Amniotic stem cell (primary cell): ENCODE measurements at places on chromosomes 5 and 9.

GRCh38 chr9:3879315-3879714 lies 353.5 kb upstream of the RFX3 start:
- no peak for DNase-seq

GRCh38 chr5:141779503-141779973 lies 97.5 kb upstream of the ARAP3 start:
- DNase-seq: no peak

GRCh38 chr5:76600716-76601115 lies 22.5 kb downstream of the F2RL2 start:
- DNase-seq: no peak

DNA sequence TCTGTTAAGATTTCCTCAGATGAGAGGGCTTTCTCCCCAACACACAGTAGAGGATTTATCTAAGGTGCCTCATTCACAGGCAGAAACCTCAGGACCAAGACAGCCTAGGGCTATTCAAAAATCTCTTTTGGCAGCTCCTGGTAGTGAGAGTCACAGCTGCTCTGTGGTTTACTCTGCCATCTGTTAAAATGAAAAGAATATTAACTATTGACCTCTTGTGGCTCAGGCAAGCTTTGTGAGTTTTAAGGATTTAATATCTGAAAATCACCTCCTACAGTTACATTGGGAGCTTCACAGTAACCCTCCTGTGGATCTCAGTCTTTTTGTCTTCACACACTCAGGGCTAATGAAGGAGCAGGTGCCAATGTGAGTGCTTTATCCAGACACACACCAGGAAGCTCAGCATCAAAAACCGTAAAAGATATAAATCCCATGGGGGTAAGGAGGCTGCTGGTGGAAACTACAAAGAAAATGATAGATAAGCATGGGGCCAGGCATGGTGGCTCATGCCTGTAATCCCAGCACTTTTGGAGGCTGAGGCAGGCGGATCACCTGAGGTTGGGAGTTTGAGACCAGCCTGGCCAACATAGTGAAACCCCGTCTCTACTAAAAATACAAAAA lies 29.7 kb downstream of the PPP1R2B start:
- DNase-seq: no peak

DNA sequence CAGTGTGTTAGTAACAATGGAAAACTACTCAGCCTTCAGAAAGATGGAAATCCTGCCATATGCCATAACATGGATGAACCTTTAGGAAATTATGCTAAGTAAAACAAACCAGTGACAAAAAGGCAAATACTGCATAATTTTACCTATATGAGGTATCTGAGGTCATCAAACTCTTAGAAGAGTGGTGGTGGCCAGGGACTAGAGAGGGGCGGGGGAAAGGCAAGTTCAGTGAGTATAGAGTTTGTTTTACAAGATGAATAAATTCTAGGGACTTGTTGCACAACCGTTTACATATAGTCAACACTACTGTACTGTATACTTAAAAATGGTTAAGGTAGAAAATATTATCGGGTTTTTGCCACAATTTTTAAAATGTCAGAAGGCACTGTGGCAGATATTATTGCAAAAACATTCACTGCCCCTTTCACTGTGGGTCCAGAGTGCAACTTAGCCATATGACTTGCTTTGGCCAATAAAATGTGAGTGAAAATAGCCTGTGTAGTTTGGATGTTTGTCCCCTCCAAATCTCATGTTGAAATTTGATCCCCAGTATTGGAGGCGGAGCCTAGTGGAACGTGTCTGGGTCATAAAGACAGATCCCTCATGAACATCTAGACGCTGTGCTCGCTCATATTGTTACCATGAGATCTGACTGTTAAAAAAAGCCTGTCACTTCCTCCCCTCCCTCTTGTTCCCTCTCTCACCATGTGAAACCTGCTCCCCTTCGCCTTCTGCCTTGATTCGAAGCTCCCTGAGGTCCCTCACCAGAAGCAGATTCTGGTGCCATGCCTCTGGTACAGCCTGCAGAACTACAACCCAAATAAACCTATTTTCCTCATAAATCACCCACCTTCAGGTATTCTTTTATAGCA lies 9.5 kb downstream of the ZNF367 start:
- DNase-seq: no peak

DNA sequence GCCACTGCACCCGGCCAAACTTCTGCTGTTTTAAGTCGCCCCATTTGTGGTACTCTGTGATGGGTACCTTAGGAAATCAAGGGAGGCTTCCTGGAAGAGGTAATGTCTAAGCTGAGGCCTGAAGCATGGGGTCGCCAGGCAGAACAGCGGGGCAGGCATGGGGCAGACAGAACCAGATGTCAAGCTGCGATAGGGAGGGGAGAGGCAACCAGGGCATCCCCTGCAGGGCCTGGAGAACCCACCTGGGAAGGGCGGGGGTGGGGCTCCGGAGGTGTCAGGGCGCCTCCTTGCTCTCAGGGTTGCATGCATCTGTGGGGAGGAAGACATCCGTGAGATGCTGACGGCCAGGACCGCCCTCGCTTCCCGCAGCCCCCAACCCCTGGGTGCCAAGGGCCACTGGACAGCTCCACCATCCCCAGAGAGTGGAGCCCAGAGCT lies 2.8 kb downstream of the LCN15 start:
- DNase-seq: no peak

DNA sequence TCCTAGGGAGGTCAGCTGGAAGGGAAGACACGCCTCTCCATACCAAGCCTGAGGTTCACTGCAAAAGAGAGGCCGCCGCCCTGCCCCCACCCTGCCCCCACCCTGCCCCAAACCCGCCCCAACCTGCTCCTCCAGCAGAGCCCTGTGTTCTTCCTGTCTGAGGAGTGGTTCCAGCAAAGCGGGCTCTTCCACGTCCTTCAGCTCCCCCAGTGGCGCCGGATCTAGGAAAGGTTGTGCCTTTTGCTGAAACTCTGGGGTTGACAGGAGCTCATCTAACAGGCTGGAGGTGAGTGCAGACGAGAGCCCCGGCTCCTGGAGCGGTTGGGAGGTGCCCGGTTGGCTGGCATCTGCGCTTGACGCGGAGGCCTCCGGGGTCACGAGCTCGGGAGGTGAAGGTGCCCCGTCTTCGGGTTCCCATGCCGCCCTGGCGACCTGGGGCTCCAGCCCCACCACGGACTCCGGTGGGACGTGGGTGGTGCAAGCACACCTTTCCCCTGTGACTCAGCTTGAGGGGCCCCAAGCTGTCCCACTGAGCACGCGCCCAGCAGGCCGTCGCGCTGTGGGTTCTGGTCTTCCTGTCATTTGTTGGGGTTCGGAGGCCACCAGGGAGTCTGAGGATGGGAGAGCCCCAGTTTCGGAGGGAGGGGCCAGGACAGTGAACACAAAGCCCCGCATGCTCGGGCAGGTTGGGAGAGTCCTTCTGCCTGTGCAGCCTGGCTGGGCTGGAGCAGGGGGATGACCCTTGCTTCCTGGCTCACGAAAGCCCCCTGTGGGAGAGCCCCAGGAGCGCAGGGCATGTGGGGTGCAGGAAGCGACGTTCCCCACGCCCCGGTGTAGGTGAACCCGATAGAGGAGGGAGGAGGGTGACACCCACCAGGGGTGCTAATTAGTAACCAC lies 1467.1 kb downstream of the FOXD4L5 start:
- no peak for DNase-seq

DNA sequence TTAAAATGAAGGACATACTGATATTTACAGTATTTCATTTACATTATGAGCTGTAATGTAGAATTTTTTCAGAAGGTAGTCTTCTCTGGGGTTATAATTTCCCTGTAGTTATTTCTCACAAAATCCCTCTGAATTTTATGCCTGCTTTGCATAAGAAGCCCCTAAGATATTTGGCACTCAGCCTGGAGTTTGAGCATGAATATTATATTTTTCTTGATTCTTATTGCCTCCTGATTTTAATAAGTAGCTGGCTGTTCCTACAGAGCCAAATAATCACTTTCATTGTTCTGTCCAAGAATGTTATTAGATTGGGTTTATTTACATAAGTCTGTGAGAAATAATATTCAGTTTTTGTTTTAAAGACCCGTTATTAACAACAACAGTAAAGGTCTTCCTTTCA lies 195.0 kb downstream of the FER start:
- DNase-seq: no peak

DNA sequence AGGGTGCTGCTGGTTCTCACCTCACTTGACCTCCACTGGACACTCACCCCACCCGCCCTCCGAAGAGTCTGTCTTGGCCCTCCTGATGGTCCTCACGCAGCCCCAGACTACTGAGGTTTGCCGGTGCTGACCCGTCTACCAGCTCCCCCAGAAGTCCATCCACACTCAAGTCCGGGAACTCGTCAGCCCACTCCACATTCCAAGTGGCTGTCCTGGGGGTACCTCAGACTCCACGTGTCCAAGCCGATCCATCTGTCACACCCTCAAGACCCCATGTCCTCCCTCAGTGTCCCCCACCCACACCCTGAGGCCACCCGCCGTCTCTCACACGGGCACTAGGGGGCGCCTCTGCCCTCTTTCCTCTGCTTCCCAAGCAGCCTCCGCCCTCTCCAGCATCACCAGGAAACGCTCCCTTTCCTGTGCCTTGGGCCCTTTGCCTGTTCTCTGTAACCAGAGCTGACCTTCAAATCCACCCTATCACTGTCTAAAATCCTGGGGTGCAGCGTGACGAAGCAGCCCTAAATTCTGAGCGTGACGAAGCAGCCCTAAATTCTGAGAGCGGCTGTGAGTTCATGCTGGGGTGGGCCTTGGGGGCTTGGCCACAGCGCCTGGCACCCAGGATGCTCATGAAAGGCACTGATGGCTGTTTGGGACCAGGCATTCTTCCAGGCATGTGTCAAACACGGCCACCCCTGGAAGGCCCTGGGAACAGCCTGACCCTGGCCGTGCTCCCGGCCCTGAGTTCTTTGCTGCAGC lies 95.7 kb downstream of the KCNT1 start:
- peak; percentile 6 for DNase-seq

DNA sequence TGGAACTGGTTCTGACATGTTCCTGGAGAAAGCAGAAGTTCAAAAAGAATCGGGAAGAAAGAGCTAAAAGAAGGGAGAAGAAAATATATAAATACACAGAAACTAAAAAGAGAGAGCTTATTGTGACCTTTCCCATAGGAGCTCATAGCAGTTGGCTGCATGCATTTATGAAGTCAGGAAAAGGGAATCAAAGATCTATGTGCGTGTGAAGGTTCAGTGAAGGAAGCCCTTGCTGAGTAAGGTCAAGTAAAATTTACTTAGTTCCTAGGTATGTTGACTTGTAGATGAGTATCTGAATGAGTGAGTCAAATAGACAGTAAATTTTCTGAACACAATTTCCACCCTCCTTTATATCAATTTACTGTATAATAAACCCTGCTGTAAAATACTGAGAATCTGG lies 632.5 kb downstream of the SLCO4C1 start:
- DNase-seq: no peak

GRCh38 chr9:93320591-93321219 lies 130.8 kb upstream of the FAM120A start:
- no peak for DNase-seq
